ENCODE measurements at places on chromosomes 4 and X.

DNA sequence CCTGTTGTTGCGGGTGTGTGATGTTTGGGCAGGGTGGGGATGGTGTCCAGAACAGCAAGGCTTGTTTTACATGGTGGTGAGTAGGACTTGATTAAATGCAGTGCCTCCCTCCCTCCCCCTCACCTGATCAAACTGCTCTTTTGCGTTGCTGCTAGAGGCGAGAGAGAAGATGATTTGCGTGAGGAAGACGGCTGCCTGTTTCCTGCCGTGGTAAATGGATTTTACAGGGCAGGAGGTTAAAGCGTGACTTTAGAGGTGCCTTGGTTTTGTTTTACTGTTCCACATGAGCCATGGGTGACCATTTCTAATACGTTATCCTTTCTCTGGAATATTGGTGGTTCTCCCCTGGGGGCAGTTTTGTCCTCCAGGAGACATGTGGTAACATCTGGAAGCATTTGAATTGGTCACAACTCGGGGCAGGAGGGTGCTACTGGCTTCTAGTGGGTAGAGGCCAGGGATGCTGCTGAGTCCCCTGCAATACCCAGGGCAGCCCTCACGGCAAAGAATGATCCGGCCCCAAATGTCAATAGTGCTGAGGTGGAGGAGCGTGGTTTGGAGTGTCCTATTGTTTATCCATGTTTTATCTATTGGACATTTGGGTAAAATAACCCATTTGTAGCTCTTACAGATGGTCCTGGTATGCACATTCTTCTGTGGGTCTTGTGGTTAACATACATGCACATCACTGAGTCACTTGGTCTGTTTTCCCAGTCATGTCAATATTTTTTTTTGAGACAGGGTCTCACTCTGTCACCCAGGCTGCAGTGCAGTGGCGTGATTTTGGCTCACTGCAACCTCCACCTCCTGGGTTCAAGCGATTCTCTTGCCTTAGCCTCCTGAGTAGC, 73.7 kb downstream of the SHROOM2 start:
- no peak for DNase-seq

- no peak for DNase-seq
Measured at GRCh38 chr4:69828828-69829227, 31.1 kb downstream of the SULT1E1 start.

DNA sequence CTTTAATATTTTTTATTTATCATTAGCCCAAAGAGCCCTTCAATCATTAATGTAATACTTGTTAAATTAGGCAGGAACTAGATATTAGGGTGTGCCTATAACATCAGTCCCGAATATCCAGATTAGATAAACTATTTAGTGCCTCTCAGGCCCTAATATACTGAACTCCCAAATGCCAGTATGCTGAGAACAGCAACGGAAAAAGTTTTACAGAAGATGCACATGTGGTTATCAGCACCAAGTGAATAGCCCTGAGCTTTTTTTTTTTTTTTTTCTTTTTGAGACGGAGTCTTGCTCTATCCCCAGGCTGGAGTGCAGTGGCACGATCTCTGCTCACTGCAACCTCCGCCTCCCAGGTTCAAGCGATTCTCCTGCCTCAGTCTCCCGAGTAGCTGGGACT, 13.0 kb upstream of the ELF2 start:
- no peak for DNase-seq

- no peak for DNase-seq
Measured at GRCh38 chrX:119155416-119156035, 27.9 kb upstream of the KIAA1210 start.
